ENCODE measurements at places on chromosomes 7 and 10.
A peak's percentile ranks its signal among the peaks of the same experiment; 100 is the strongest.

DNA sequence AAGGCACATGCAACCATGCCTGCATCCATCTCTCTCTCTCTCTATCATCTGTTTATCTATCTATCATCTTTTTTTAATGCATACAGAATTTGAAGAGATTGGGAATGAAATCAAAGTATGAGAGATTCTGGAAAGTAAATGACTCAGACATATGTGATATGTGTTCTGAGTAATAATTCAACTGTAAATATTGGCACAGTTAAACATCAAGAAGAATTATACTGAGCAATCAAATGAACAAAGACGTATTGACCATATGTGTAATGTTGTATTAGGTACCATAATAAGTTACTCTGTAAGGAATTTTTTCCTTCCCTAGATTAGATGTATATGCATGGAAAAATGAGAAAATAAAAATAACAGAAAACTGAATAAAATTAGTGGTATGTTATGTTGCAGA, 108.3 kb downstream of the SUGCT start:
- DNase-seq, result no peak

GRCh38 chr10:52423369-52423768, 109.3 kb downstream of the DKK1 start:
- DNase-seq, result no peak

DNA sequence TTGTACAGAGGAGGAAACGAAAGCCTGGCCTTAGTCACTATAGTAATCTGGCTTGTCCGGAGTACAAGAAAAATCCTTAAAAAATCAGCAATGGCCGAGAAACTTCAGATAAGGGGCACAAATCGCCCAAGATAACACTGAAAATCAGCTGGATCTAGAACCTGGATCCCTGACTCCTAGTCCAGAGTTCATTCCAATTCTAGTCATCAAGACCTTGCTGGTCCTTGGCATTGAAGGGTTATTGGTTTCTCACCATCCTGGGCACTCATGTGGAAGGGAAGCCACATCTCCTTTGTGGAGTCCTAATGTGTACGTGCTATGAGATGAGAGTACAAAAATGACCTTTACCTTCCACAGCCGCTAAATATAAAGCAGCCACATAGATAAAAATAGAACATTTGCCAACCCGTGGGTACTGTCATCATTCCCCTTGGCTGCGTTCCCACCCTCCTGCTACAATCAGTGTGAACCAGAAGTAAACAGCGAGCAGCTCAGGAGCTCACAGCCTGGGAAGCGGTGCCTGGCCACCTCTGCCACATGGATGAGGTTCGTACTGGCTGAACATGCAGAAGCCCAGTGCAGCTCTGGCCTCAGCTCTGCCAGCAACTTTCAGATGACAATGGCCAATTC, 116.0 kb upstream of the PDLIM1 start:
- no peak for DNase-seq

DNA sequence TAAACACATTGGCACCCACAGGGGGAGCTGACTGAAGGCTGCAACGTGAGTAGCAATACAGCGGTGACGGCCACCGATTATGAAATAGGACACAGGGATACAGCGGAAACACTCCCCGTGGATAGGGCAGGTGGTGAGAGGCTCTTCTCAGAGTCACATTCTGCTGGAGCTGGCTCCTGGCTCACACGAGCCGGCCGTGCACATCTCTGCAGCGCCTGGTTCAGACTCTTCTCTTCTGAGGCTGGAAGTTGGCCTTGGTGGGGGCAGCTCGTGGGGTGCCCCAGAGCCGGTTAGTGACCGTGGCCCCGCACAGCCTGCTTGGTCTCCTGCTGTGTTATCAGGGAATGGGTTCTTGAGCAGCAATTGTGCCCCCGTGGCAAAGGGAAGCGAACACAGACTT, 61.3 kb upstream of the EN2 start:
- no peak for DNase-seq

- no peak for DNase-seq
These were observed 36.3 kb downstream of the CSTF2T start for GRCh38 chr10:51663086-51663485.

- DNase-seq, result peak; percentile 57
These were observed 700 bp downstream of the SMC3 start for GRCh38 chr10:110568055-110568735.

DNA sequence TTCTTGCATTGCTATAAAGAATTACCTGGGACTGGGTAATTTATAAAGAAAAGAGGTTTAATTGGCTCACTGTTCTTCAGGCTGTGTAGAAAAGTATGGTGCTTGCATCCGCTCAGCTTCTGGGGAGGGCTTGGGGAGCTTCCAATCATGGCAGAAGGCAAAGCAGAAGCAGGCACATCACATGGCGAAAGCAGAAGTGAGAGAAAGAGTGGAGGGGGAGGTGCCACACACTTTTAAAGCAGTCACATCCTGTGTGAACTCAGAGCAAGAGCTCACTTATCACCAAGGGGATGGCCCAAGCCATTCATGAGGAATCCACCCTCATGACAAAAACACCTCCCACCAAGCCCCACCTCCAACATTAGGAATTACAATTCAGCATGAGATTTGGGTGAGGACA, 303.5 kb downstream of the OTUD1 start:
- no peak for DNase-seq

DNA sequence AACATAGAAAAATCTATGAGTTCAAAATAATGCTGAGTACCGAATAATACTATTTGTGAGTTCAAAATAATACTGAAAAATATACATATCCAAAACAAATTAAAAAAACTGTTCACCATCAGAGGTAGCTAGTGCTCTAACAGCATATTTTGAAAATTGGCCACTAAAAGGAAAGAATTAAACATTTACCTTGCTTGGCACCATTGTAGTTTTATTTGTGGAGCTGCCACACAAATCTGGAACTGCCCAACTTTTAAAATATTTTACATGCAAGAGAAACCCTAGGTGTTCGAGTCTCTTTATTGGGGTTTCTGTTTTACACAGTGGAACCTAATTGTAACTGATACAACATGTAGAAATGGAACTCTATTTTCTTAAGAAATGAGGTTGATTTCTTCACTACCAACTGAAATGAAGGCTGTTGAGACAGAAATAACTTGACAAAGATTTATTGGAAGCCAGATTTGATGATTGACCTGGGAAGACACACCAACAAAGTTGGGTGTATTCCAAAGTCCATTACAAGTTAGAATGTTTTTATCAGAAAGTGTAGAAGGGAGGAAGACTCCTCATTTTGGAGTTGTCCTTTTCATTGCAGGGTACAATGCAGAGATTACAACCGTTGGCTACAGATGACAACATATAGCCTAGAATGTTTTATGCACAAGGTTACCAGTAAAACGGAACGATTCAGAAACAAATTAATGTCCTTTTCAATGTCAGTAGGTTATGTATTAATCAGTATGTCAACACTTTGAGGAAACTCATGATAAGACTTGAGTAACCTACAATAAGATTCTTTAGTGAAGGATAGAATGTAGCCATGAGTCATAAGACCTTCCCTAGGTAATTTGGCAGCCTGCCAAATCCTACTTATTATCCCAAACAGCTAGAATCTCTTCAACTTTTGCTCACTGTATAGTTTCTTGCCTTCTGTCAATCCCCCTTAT, 73.8 kb upstream of the PAPSS2 start:
- no peak for DNase-seq
